Endothelial cell (in vitro differentiated cells): ENCODE measurements at places on chromosomes 6 and 20. TPM values are rescaled to one million over a fixed set of nuclear protein-coding genes. Genes with fewer than 3 reads are reported as not detected.

GHRH gene
- not detected for total RNA-seq

DNA sequence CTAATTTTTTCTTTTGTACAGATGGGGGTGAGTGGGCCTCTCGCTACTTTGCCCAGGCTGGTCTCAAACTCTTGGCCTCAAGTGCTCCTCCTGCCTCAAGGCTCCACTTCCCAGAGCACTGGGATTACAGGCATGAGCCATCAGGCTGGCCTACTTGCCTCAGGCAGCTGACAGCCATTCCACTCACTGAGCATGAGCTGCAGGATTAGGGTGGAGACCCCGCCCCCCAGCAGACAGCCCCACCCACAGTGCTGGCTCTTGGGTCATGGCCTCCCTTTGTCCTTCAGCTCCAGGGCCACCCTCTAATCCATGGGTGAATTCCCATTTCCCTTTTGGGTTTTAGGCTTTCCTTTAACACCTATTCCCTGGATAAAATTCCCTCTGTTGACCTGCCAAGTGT is 82.1 kb downstream of the BFSP1 start:
- H3K4me3 ChIP-seq, result no peak overlapping the region
- no peak for DNase-seq
- no peaks in the 10 kb centered on the region for H3K27me3 ChIP-seq
- H3K27ac ChIP-seq, result no peak overlapping the region
- no peaks in the 10 kb centered on the region for H3K4me1 ChIP-seq

- H3K27me3 ChIP-seq, result no peaks in the 10 kb centered on the region
- no peak for DNase-seq
- no peak overlapping the region for H3K27ac ChIP-seq
- peaks cover 22% of the 10 kb centered on the region for H3K4me1 ChIP-seq
- peaks cover 12% of the 10 kb centered on the region for H3K36me3 ChIP-seq
These were observed 27.6 kb upstream of the PRND start for GRCh38 chr20:4694076-4694475.

LY86 gene
- not detected for total RNA-seq

DNA sequence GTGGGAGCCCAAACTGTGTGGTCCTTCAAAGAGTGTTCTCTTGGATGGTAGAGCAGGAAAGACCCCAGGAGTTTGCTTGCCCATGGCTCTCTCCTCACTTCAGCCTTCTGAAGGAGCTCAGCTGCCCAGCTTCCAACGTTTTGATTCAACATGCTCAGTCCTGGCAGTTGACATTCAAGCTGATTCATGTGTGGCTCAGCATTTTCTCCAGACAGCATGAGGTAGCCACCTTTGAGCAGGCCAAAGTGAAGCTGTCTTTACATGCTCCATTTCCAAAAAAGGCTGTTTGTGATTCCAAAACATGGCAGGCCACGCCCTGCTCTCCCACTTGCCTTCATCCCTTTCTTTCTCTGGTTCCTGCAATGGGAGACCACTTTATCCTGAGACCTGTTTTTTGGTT is 280.2 kb downstream of the TBC1D7 start:
- no peak overlapping the region for H3K27ac ChIP-seq
- no peaks in the 10 kb centered on the region for H3K36me3 ChIP-seq
- H3K4me1 ChIP-seq, result peaks cover 9% of the 10 kb centered on the region

SMLR1 gene
- total RNA-seq, result not detected

C20orf204 gene
- total RNA-seq, result 14.2 TPM

- DNase-seq, result no peak
- no peaks in the 10 kb centered on the region for H3K27me3 ChIP-seq
- H3K36me3 ChIP-seq, result no peaks in the 10 kb centered on the region
- peaks cover 14% of the 10 kb centered on the region for H3K4me1 ChIP-seq
- no peak overlapping the region for H3K27ac ChIP-seq
These were observed 3.2 kb upstream of the HLA-DMB start for GRCh38 chr6:32943864-32944649.

- no peak overlapping the region for H3K27ac ChIP-seq
- DNase-seq, result no peak
- H3K4me3 ChIP-seq, result no peak overlapping the region
- H3K36me3 ChIP-seq, result no peaks in the 10 kb centered on the region
These were observed 106.9 kb downstream of the SLC22A3 start for GRCh38 chr6:160455081-160455480.

DNA sequence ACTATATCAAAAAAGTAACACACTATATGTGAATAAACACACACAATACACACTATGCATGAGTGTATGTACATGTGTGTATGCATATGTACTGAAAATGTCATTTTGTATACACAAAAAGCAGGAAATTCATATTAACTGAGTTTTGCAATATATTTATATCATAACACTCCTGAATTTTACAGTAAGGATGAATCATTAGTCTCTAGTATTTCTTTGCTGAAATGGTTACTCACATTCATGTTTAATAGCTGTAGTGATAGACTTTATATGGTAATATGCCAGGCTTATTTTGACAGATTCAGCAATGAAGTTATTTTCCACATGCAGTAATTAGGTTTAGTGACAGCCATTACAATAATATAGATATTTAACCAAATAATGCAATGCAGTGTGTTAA is 1216.2 kb upstream of the CITED2 start:
- no peaks in the 10 kb centered on the region for H3K4me1 ChIP-seq
- H3K27me3 ChIP-seq, result no peaks in the 10 kb centered on the region
- no peak for DNase-seq
- no peaks in the 10 kb centered on the region for H3K36me3 ChIP-seq
- H3K27ac ChIP-seq, result no peak overlapping the region

DNA sequence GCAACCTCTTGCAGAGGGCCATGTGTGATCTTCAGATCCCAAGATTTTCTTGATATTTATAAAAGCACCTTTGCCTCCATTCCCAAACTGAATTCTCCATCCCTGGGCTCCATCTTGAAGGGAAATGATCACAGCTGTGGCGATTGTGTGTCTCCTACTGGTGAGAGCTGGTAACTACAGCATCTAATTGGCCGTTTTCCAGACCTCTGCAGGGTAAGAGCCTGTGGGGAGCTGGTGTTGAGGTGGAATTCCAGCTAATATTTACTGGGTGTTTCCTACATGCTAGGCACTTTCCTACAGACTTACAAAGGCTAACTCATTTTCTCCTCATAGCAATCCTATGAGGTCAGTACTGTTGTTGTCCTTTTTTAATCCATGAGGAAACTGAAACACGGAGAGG is 59.2 kb upstream of the FNDC1 start:
- H3K4me3 ChIP-seq, result no peak overlapping the region
- no peak overlapping the region for H3K27ac ChIP-seq
- peaks cover 48% of the 10 kb centered on the region for H3K4me1 ChIP-seq
- peak; percentile 49 for DNase-seq
- no peaks in the 10 kb centered on the region for H3K36me3 ChIP-seq
- peaks cover 10% of the 10 kb centered on the region for H3K27me3 ChIP-seq

DNA sequence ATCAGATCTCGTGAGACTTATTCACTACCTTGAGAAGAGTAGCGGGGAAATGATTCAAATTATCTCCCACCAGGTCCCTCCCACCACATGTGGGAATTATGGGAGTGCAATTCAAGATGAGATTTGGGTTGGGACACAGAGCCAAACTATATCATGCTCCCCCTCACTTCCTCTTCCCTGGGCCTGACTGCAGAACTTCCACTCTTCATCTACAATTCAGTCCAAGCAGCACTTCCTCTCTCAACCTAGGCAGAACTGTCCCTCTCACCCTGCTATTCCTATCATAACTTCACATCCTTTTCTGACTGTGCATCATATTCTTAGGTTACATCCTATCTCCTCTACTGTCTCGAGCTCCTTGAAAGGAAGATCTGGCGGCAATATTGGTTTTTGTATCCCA is 184.0 kb upstream of the HDDC2 start:
- no peak for DNase-seq
- H3K4me1 ChIP-seq, result peaks cover 9% of the 10 kb centered on the region
- H3K27me3 ChIP-seq, result peaks cover 3% of the 10 kb centered on the region
- no peak overlapping the region for H3K27ac ChIP-seq
- no peak overlapping the region for H3K4me3 ChIP-seq
- no peaks in the 10 kb centered on the region for H3K36me3 ChIP-seq

DNA sequence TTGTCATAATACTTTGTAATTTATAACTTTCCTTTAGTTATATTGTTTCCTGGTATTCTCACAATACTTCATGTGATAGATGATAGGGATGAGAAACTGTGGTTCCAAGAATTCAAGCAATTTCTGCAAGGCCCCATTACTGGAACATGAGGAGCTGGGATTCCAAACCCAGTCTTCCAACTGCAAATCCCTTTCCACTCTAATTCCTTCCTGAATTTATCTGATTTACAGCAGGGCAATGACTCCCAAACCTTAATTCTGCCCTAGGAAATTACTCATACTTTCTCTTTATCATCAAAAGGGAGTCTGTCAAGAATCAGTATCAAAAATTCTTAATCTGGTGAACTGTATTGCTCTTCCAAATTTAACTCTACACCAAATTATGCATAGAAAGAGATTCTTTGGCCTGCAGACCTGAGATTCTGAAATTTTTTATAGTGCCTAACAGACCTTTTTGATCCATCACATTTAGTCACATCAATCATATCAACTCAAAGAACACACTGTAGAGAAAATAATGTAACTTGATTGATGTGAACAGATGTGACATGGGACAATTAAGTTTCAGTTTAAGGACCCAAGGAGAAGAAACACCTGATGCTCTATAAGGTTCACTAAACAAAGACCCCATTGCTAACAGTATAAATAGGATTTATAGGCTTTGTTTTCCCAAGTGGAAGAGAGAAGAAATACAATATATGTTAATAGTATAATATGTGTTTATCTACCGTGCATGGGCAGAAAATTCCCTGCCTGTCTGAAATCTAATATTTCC is 41.5 kb upstream of the GJA1 start:
- H3K36me3 ChIP-seq, result no peaks in the 10 kb centered on the region
- no peak overlapping the region for H3K4me3 ChIP-seq
- no peaks in the 10 kb centered on the region for H3K4me1 ChIP-seq

- no peak for DNase-seq
- peaks cover 3% of the 10 kb centered on the region for H3K27me3 ChIP-seq
- H3K4me3 ChIP-seq, result no peak overlapping the region
- no peaks in the 10 kb centered on the region for H3K36me3 ChIP-seq
- no peak overlapping the region for H3K27ac ChIP-seq
- H3K4me1 ChIP-seq, result no peaks in the 10 kb centered on the region
These were observed 317.5 kb upstream of the POU3F2 start for GRCh38 chr6:98516866-98517265.

- no peak overlapping the region for H3K27ac ChIP-seq
- no peak for DNase-seq
- H3K36me3 ChIP-seq, result no peaks in the 10 kb centered on the region
- no peaks in the 10 kb centered on the region for H3K27me3 ChIP-seq
These were observed 327.5 kb upstream of the EPHA7 start for GRCh38 chr6:93746892-93747291.

- no peak overlapping the region for H3K27ac ChIP-seq
- H3K27me3 ChIP-seq, result no peaks in the 10 kb centered on the region
- no peak for DNase-seq
- peaks cover 9% of the 10 kb centered on the region for H3K4me1 ChIP-seq
- H3K4me3 ChIP-seq, result no peak overlapping the region
These were observed 72.5 kb downstream of the PREP start for GRCh38 chr6:105330364-105330763.

GRCh38 chr6:110015206-110015605 is 37.1 kb downstream of the GPR6 start:
- H3K4me1 ChIP-seq, result peaks cover 7% of the 10 kb centered on the region
- H3K4me3 ChIP-seq, result no peak overlapping the region
- no peak for DNase-seq
- H3K27ac ChIP-seq, result no peak overlapping the region

DNA sequence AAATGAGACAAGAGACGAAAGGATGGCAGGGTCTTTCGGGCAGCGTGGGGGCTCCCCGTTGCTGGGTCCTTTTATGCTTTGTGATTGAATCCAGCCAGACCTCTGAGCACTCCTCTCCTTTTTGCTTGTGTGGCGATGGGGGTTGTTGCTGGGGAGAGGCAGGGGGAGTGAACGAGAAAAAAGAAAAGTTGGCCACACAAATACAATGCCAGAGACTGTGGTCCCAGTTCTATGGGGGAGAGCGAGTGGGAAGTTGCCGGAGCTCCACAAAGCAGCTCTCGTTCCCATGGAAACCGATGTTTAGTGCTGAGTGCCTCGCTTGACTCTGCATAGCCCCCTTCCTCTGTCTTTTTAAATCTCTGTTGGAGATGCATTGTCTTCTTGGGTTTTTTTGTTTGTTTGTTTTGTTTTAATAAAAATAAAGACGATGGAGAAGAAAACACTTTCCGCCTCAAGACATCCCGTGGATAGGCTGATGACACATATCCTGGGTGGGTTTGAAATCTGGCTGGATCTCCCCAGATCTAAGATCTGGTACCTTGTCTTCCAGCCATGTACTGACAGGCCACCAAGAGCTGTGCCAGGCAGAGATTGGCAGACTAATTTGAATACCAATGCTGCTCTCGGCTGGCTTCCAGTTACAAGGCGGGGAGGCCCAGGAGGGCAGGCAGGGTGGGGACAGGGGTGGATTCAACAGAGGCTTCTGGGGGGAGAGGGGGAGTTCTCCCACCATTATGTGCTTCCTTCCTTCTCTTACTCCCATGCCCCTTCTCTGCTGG is 529.3 kb downstream of the QKI start:
- no peaks in the 10 kb centered on the region for H3K36me3 ChIP-seq
- peak overlapping the region; percentile 76 for H3K4me3 ChIP-seq
- peaks cover 13% of the 10 kb centered on the region for H3K4me1 ChIP-seq
- peaks cover 9% of the 10 kb centered on the region for H3K27me3 ChIP-seq

TBP gene
- 17.1 TPM for total RNA-seq

GRCh38 chr20:1844325-1845162 is 50.7 kb upstream of the SIRPA start:
- no peak for DNase-seq
- H3K27ac ChIP-seq, result no peak overlapping the region
- H3K4me3 ChIP-seq, result no peak overlapping the region
- H3K4me1 ChIP-seq, result peaks cover 22% of the 10 kb centered on the region
- peaks cover 20% of the 10 kb centered on the region for H3K36me3 ChIP-seq
